ENCODE measurements at places on chromosomes 1 and 21.
A peak's percentile ranks its signal among the peaks of the same experiment; 100 is the strongest.

- no peak for DNase-seq
Measured at GRCh38 chr1:228512781-228513198, 25.6 kb downstream of the RNF187 start.

DNA sequence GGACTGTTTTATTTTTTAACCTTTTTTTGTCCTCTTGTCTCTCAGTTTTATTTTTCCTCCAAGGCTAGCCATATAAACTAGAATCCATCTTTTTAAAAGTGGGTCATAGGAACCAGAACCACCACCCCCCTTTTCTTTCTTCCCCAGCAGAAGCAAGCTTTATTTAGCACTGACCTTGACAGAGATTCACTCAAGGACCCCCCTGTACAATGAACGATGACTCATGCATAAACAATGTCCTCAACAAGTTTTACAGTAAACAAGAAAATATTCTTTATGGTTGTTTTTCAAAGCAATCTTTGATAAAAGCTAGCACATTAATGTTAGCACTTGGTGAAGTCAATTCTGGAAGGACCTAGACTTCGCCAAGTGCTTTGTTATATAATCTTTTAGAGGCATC, 14.1 kb downstream of the PKN2 start:
- no peak for DNase-seq

DNA sequence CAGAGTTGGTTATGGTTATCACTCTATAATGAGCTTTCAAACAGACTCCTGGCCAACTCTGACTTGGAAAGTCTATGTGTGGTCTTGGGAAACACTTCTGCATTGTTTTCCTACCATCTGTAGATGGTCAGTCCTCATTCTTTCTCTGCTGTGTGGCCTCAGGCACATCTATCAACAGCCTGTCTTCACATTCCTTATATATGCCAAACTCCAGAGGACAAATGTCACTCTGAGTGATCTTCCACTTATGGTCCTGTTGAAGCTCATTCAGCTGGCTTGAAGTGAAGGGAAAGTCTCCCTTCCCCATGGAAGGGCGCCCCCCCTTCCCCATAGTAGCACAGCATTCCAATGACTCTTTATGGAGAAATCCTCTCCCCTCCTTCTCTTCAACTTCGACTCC, 58.7 kb downstream of the VANGL2 start:
- DNase-seq = no peak

DNA sequence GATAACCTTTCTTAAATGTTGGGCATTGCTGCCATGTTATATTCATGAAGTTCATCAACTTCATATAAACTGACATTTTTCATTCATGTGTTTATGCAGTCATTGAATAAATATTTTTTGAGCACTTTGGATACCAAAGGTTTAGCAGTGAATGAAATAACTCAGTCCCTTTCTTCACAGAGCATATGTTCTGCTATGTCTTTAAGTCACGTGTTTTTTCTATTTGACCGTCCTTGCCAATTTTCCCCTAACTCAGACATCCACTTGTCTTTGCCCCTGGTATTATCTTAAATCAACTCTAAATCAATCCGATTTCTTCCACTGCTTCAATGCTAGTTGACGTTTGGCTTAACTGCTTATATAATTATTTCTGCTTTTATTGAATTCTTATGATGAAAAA, 16.6 kb downstream of the ADARB1 start:
- DNase-seq = no peak

DNA sequence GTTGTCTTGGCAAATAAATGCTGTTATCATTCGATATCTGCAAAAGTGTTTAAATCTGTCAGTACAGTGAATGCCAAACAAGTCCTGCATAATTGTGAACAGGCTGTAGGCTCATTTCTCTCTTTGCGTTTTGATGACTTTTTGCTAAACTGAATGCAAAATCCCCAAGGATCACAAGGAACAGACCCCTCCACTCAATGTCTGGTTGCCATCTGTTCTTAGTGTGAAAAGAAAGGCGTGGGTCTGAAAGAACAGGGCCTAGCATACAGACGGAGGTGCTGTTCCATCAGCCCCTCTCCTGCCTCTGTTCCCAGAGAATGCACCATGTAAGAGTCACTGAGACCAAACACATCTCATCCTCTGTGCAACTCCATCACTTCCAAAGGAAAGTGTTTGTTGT, 40.4 kb downstream of the EIF2B3 start:
- DNase-seq = no peak

DNA sequence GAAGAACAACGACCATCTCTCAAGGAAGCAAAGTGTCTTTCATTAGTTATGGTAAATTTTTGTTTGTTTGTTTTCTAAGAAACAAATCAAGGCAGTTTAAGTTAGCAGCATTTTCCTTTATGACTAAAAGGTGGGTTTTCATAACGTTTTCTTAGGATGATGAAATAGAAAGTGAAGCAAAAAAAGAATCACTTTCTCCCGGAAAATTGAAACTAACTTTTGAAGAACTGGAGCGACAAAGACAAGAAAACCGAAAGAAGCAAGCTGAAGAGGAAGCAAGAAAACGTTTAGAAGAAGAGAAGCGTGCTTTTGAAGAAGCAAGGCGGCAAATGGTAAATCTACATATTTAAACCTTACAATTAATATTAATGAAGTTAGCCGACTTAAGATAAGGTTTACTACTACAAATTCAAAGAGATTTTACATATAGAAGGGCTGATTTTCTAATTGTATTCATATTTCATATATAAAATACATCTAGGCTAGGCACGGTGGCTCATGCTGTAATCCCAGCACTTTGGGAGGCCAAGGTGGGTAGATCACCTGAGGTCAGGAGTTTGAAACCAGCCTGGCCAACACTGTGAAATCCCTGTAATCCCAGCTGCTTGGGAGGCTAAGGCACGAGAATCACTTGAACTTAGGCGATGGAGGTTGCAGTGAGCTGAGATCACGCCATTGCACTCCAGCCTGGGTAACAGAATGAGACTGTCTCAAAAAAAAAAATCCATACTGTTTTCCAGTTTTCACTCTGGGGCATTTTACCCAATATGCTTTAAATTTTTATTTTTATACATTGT, 38.3 kb downstream of the NEXN start:
- no peak for DNase-seq

DNA sequence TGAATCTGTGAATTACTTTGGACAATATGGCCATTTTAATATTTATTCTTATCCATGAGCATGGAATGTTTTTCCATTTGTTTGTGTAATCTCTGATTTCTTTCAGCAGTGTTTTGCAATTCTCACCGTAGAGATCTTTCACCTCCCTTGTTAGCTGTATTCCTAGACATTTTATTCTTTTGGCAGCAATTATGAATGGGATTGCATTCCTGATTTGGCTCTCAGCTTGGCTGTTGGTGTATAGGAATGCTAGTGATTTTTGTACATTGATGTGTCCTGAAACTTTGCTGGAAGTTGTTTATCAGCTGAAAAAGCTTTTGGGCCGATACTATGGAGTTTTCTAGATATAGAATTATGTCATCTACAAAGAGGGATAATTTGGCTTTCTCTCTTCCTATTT, 44.2 kb upstream of the NEGR1 start:
- DNase-seq = no peak

- DNase-seq = no peak
Measured at GRCh38 chr1:233395863-233396646, 68.5 kb downstream of the MAP3K21 start.

DNA sequence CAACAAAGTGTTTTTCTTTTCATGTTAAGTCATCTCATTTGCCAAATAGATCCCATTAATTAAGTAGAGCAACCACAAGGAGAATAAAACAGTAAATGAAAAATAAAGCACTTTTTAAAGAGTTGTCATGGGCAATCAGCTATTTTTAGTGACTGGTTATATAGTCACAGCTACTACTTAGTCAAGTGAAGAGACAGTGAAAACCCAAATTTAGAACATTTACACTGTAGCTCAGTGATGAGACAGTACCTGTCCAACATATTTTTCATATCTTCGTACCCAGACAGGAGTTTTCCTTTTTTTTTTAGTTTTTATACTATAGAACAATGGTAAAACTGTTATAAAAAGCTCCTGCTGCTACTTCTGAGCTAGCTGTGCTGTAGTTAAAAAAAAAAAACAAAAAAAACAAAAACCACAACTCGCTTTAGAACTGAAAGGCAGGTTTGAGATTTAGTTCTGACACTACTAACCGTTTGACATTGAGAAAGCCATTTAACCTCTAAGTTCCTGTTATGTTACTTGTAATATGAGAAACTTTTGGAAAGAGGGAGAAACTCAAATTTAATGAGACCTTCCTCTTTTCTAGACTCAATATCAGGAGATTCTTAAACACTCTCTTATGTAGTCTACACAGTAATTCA, 777.5 kb downstream of the ADGRL2 start:
- no peak for DNase-seq

DNA sequence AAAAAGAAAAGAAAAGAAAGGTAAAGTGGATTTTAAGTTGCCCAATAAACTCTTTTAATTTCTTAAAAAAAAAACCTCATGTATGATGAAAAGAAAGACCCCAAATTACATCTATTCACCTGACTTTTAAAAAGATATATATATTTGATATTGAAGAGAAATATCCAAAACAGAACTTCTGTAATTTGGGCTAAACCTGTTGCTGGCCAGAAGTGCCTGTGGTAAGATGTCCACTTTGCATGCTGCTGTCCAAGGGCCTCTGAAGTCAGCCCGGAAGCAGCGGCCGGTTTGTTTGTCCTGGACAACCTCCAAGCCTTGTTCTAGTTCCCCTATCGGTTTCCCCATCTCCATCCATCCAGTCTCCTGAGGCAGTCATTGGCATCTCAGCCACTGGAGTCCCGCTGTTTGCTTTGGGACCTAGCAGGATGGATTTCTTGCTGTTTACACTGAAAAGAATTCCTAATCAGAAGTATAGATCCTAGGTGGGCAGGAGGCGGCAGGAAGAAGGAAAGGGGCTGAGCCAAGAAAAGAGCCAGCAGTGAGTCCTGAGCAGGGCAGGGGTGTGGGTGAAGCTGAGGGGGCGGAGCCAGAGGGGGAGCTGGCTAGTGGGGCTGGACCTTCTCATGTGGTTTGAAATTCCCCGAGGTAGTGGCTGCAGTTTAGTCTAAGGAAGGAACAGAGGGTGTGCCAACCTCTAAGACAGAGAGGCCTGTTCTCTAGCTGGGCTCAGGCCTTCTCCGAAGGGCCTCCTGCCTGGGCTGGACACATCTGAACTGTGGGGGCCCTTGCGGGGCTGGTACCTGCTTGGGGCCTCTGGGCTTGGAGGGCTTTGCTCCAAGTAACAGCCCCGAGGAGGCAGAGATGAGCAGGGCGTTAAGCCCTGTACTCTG, 3.3 kb downstream of the NCMAP start:
- DNase-seq = no peak

- no peak for DNase-seq
Measured at GRCh38 chr1:114207635-114208034, 54.0 kb upstream of the SYT6 start.

DNA sequence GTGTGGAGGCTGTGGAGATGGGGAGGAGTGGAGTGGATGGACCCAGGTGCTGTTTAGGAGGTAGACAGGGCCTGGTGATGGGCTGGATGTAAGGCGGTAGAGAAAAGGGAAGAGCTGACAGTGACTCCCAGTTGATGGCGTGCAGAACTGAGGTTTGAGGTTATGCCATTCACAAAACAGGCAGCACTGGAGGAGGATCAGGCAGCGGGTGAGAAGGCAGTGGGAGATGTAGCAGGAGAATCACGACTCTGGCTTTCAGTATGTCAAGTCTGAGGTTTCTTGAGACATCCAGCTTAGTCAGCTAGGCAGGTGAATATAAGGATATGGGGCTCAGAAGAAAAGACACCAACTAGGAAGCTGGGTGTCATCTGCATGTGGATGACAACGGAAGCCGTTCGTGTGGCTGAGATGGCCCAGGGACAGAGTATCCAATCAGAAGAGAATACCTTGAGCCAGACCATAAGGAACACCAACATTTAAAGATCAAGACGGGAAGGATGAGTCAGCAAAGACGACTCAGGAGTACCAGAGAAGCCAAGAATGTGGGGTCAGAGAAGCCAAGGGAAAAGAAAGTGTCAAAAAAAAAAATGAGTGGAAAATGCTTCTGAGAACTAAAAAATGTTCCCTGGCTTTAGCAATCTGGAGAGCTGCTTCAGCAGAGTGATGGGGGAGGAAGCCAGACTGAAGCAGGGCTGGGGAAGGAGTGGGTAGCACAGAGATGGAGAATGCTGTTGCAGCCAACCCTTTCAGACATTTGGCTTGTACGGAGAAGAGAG, 15.2 kb downstream of the LRRN2 start:
- DNase-seq = no peak

GRCh38 chr1:110281363-110282290, 57.5 kb upstream of the RBM15 start:
- no peak for DNase-seq

GRCh38 chr1:173210283-173210682, 3.2 kb upstream of the TNFSF4 start:
- no peak for DNase-seq

DNA sequence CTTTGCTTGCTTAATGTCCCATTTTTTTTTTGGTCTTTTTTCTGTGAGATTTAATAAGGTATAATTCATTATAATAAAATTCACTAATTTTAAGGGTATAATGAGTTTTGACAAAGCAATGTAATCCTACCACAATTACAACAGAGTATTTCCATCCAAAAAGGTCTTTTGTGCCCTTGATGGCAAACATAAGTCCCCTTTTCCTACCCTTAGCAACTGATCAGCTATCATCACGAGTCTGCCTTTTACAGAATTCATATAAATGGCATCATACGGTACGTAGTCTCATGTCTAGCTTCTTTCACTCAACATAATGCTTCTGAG, 7.5 kb downstream of the SDHB start:
- DNase-seq = no peak

GRCh38 chr1:97135972-97136371, 414.4 kb downstream of the PTBP2 start:
- no peak for DNase-seq

- DNase-seq = peak; percentile 64
Measured at GRCh38 chr1:19582318-19582717, 61.8 kb upstream of the NBL1 start.

- DNase-seq = no peak
Measured at GRCh38 chr1:66652556-66652955, 99.7 kb upstream of the DYNLT5 start.

- DNase-seq = no peak
Measured at GRCh38 chr1:171420810-171421209, 64.5 kb upstream of the PRRC2C start.

GRCh38 chr1:237799762-237800474, 90.8 kb downstream of the ZP4 start:
- no peak for DNase-seq

- no peak for DNase-seq
Measured at GRCh38 chr1:186819563-186819962, 9.2 kb upstream of the PLA2G4A start.
